ENCODE measurements at places on chromosomes 11 and 22. TPM values are rescaled to one million over a fixed set of nuclear protein-coding genes. Genes with fewer than 3 reads are reported as not detected.

IGSF22 gene
- not detected for total RNA-seq

DNA sequence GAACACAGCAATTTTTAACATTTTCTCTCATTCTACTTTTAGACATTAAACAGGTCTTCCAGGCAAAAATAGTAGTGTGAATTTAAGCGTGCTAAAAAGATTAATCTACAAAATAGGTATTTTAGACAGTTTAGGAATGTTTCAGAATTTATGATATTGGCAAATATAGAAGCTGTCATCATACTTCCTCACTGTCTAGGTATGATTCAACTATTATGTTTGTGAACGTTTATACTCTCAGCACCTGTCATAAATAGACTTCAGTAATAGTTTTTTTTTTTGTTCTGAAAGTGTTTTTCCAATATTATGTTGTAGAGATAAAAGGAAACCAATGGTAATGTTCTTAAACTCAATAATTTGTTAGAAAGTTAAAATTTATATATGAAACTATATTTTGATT is 103.0 kb downstream of the ARHGAP42 start:
- no peaks in the 10 kb centered on the region for H3K4me1 ChIP-seq
- no peaks in the 10 kb centered on the region for H3K36me3 ChIP-seq
- H3K4me3 ChIP-seq = no peak overlapping the region
- no peaks in the 10 kb centered on the region for H3K27me3 ChIP-seq
- no peak for DNase-seq
- H3K27ac ChIP-seq = no peak overlapping the region

DNA sequence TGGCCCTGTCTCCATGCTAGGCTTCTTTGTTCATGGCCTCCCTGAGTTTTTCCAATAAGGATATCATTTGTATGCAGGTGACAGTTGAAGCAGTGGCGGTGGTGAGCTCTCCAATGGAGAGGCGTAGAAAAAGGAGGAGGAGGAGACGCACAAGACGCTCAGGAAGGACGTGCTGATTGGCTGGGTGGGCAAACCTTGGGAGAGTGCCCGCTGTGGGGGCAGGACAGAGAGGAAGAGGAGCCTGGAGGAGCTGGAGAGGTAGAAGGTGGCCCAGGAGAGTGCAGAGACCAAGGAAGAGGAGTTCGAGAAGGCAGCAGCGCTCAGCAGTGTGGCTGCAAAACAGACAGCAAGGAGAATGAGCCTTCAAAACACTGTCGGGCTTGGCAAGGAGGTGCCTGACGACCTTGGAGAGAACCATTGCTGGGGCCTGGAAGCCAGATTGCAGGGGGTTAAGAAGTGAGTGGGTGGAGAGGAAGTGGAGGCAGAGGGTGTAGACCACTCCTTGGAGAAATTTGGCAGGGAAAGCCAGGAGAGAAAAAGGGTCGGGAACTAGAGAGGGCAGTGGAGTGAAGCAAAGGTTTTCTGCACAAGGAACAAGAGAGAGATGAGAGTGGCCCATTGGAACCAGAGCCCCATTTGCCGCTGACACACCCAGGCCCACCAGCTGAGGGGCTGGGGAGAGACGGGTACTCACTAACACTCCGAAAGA is 7.5 kb downstream of the CLCF1 start:
- H3K4me1 ChIP-seq = peaks cover 49% of the 10 kb centered on the region
- DNase-seq = no peak
- no peaks in the 10 kb centered on the region for H3K36me3 ChIP-seq
- H3K27me3 ChIP-seq = peaks cover 22% of the 10 kb centered on the region
- H3K4me3 ChIP-seq = peak overlapping the region; percentile 1

- DNase-seq = no peak
- H3K4me3 ChIP-seq = no peak overlapping the region
- no peaks in the 10 kb centered on the region for H3K4me1 ChIP-seq
- H3K27ac ChIP-seq = no peak overlapping the region
Observed at GRCh38 chr11:100434821-100435641, 252.1 kb upstream of the ARHGAP42 start.

DNA sequence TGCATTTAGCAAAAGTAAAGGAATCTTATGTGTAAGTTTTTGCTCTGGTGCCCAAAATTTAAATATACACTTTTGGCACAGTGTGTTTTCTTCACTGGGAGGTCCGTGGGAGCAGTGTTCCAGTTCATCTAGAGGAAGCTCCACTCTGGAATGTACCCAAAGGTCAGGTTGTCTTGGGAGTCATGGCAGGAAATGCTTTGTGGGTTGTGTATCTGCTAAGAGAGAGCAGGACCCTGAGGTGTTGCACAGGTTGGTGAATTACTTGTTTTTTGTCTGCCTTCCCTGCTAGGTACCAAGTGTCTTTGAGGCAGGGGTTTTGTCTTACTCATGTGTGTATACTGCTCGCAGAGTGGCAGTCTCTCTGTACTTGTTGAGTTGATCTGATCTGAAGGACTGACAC is 37.3 kb downstream of the DIXDC1 start:
- peaks cover 18% of the 10 kb centered on the region for H3K27me3 ChIP-seq
- H3K4me1 ChIP-seq = no peaks in the 10 kb centered on the region
- no peak for DNase-seq
- H3K36me3 ChIP-seq = no peaks in the 10 kb centered on the region

GRCh38 chr11:34223021-34223813 is 117.8 kb downstream of the NAT10 start:
- H3K4me1 ChIP-seq = no peaks in the 10 kb centered on the region
- H3K27me3 ChIP-seq = peaks cover 4% of the 10 kb centered on the region
- no peaks in the 10 kb centered on the region for H3K36me3 ChIP-seq

GRCh38 chr11:122202161-122202950 is 86.3 kb upstream of the BLID start:
- H3K27ac ChIP-seq = no peak overlapping the region
- DNase-seq = no peak
- H3K36me3 ChIP-seq = no peaks in the 10 kb centered on the region
- peaks cover 35% of the 10 kb centered on the region for H3K27me3 ChIP-seq

DNA sequence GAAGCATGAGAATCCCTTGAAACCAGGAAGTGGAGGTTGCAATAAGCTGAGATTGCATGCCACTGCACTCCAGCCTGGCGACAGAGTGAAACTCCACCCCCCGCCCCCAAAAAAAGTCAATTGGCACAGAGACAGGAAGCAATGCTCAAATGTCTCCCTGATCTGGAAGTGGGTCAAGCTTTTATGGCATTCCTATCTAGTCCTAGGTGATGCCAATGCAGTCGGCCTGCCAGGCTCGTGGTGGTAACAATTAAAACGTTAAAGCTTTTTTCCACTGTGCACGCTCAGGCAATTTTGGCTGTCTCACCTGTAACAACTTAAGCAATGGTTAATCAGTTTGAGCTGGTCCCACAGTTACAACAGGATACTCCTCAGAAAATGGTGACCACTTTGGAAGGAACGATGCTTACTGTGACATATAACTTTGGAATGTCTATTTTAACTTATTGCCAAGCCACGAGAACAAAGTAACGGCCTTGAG is 18.9 kb upstream of the PISD start:
- peaks cover 13% of the 10 kb centered on the region for H3K4me1 ChIP-seq
- H3K27ac ChIP-seq = no peak overlapping the region
- H3K27me3 ChIP-seq = no peaks in the 10 kb centered on the region
- H3K4me3 ChIP-seq = no peak overlapping the region
- peaks cover 15% of the 10 kb centered on the region for H3K36me3 ChIP-seq

GRCh38 chr11:102564110-102564509 is 33.6 kb upstream of the MMP7 start:
- peaks cover 1% of the 10 kb centered on the region for H3K36me3 ChIP-seq
- H3K4me3 ChIP-seq = no peak overlapping the region
- H3K27me3 ChIP-seq = no peaks in the 10 kb centered on the region
- H3K4me1 ChIP-seq = peaks cover 40% of the 10 kb centered on the region
- no peak overlapping the region for H3K27ac ChIP-seq
- DNase-seq = no peak

- no peak overlapping the region for H3K4me3 ChIP-seq
- DNase-seq = no peak
- no peaks in the 10 kb centered on the region for H3K27me3 ChIP-seq
Observed at GRCh38 chr11:72935700-72936099, 121.5 kb downstream of the ATG16L2 start.

Measured in natural killer cell treated with Interleukin-12 subunit alpha and Interleukin-12 subunit beta and Interleukin-15 and Interleukin-18, amount 100 ng/mL, for 72 hours (primary cell).